B cell (primary cell): ENCODE measurements at places on chromosomes 1 and 21. TPM values are rescaled to one million over a fixed set of nuclear protein-coding genes. Genes with fewer than 3 reads are reported as not detected.

Gene KRTAP24-1
- total RNA-seq, result not detected in 2 replicates

Gene NKAIN1
- total RNA-seq, result not detected in 2 replicates

Gene ITLN1
- not detected in 2 replicates for total RNA-seq

Gene PTPN14
- not detected in 2 replicates for total RNA-seq

Gene CAMSAP2
- 1.4 and 2.1 TPM in 2 replicates for total RNA-seq

Gene FAM167B
- total RNA-seq, result 4.1 and 5.4 TPM in 2 replicates

Gene PPFIA4
- 0.62 and 0.75 TPM in 2 replicates for total RNA-seq

Gene CHRNB2
- total RNA-seq, result 0.24 TPM in 1 of 2 replicates, not detected in the other

DNA sequence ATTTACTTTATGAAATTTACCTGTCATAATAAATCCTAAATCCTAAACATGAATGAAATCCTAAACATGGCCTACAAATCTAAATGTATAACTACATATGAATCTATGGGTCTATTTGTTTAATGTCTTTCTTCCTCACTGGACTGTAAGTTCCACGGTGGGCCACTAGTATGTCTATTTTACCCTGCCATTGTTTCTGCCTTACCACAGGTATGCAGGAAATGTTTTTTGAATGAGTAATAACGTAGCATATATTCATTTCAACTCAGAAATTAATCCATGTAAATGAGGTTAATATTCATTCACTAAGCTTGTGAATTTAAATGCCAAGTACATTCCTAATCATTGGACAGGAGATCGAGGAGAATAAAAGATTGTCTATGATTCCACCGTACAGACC is 35.3 kb downstream of the B3GALNT2 start:
- no peaks in the 10 kb centered on the region for H3K27me3 ChIP-seq
- H3K27ac ChIP-seq, result no peak overlapping the region
- no peak for DNase-seq
- H3K4me3 ChIP-seq, result no peak overlapping the region
- H3K4me1 ChIP-seq, result no peaks in the 10 kb centered on the region

DNA sequence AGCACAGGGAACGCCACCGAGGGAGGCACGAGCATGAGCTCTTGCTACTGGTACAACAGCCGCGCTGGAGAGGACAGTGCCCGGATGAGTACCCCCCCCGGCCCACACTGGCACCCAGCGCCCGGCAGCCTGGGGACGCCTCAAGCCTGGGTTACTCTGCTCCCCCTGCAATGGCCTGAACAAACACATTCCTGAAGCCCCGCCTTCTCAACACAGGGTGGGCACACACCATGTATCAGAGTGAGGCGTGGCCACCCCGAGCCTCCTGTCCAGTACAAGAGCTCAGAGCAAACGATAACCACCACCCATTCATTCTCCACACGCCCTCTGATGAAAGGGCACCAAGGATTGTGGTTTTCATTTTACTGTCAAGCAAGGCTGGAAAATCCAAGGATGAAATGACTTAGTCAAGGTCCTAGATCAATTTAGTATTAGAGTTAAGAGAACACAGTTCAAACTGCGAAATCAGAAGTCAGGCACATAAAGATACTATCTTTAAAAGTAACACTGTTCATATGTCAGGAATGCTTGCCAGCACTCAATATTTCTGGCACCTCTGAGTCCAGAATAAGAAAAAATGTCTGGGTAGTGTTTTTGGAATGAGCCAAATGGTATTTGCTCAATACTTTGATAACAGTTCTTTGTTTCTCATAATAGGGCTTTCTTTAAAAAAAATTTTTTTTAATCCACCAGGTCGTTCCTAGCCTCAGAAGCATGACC is 22.0 kb downstream of the UBE2G2 start:
- H3K27me3 ChIP-seq, result no peaks in the 10 kb centered on the region
- H3K36me3 ChIP-seq, result peaks cover 51% of the 10 kb centered on the region
- no peak overlapping the region for H3K4me3 ChIP-seq

- no peak overlapping the region for H3K4me3 ChIP-seq
- peak overlapping the region; percentile 38 for H3K27ac ChIP-seq
- H3K27me3 ChIP-seq, result no peaks in the 10 kb centered on the region
- DNase-seq, result no peak
- no peaks in the 10 kb centered on the region for H3K36me3 ChIP-seq
Measured at GRCh38 chr1:173048621-173049321, 2.0 kb downstream of the TNFSF18 start.

DNA sequence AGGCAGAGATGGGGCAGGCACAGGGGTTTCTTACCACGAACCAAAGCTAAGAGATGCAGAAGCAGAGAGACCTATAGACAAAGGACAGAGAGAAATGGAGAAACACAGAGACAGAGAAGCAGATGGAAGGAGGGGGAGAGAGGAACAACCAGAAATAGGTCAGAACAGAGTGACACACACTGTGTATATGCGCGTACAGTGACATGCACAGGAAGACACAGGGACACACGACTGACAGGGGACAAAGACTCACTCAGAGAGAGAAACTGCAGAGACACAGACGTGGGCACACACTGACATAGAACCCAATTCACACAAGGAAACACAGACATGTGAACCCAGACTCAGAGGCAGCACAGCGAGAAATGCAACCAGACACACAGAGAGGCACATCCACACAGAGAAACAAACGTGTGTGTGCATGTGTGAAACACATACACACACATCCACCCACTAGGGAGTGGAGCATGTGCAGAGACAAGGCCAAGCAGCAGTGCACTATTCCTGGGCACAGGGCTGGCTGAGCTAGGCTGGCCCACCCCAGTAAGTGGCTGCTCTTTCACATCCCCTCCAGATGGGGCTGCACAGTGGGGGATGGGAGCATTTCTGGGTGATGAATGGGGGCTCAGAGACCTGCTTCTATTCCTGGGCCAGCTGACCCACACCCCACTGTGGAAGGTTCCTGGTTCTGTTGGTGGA is 123.4 kb upstream of the CSF3R start:
- H3K27ac ChIP-seq, result no peak overlapping the region
- H3K36me3 ChIP-seq, result no peaks in the 10 kb centered on the region
- no peak for DNase-seq
- no peak overlapping the region for H3K4me3 ChIP-seq
- no peaks in the 10 kb centered on the region for H3K4me1 ChIP-seq
- no peaks in the 10 kb centered on the region for H3K27me3 ChIP-seq

DNA sequence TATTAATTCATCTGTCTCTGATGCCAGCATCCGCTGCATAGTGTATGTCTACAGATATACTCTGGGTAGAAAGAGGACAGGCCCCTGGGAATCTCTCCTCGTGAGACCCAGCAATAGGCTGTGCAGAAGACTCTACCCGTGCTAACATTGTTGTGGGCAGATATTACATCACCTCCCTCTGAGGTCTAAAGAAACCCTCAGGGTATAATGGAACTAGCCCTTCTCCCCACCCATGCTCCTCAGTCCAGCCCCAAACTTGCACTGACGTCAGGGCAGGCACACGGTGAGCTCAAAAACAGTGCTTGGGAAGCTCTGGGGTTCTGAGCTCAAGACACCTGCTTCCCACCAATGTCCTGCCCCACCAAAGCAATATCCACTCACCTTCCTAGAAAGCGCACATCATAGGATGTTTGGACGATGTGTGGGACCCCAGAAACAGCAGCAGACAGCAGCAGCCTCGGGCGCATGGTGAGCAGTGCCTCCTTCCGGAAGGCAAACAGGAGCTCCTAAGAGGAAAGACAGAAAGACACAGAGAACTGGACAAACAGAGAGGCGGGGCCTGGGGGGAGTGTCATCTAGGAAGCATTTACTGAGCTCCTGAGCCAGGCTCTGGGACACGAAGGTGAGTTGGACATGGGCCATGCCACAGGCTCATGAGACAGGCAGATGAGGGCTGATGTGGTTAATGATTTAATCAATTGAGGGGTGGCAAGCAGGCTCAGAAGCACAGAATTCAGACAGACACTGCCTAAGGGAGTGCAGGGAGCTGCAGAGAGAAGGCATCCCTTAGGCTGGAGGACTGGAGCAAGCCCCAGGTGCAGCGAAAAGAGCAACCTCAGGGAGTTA is 4.8 kb downstream of the OVGP1 start:
- peaks cover 9% of the 10 kb centered on the region for H3K36me3 ChIP-seq
- H3K27me3 ChIP-seq, result no peaks in the 10 kb centered on the region
- no peak overlapping the region for H3K4me3 ChIP-seq
- no peak overlapping the region for H3K27ac ChIP-seq

- H3K27me3 ChIP-seq, result no peaks in the 10 kb centered on the region
- no peak overlapping the region for H3K27ac ChIP-seq
- H3K36me3 ChIP-seq, result no peaks in the 10 kb centered on the region
- no peak for DNase-seq
- no peaks in the 10 kb centered on the region for H3K4me1 ChIP-seq
- no peak overlapping the region for H3K4me3 ChIP-seq
Measured at GRCh38 chr1:178192686-178193085, 98.8 kb downstream of the RASAL2 start.

- H3K4me3 ChIP-seq, result no peak overlapping the region
- peaks cover 3% of the 10 kb centered on the region for H3K36me3 ChIP-seq
- no peaks in the 10 kb centered on the region for H3K27me3 ChIP-seq
- peak overlapping the region; percentile 97 for H3K27ac ChIP-seq
Measured at GRCh38 chr1:42938645-42939615, 19.7 kb downstream of the SLC2A1 start.

DNA sequence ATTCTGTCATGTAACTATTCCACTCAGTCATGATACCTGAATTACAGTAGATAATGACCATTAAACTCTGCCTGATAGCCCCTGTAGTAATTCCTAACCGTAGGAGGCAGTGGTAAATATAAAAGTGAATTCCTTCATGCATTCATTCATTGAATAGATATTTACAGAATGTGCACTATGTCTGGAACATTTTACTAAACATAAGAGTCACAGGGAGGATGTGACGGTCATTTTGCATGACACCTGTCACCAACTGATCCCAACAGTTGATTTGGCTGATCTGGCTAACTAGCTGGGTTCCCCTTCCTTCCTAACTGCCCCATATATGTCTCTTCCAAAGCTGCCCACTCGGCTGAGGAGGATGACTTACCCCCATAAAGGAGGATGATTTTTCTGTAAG is 2.2 kb upstream of the RNPC3 start:
- no peak overlapping the region for H3K27ac ChIP-seq
- H3K36me3 ChIP-seq, result peaks cover 4% of the 10 kb centered on the region
- H3K27me3 ChIP-seq, result no peaks in the 10 kb centered on the region

DNA sequence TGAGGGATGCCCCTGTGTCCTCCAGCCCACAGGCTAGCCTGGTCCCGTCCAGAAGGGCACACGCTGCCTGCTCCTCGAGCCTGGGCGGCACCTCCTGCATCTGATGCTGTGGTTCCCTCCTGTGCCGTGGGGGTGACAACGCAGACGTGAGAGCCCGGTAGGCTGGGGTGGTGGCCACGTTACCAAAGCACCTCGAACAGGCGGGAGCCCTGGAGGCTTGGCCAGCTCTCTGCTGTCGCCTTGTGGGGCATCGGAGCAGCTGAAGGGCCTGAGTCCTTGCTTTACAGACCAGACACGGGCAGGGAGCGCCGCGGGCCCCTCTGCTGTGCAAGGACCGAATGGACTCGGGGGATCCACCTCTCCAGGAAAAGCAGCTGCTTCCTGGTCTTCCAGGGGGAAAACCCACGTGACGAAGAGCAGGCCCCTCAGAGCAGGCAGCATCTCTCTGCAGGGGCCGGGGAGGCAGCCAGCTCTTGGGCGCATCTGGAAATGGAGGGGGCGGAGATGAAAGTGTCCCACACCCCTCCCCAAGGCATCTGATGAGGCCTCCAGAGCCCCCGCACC is 133.3 kb downstream of the NPHP4 start:
- H3K4me3 ChIP-seq, result no peak overlapping the region
- H3K27ac ChIP-seq, result no peak overlapping the region
- no peak for DNase-seq
- H3K4me1 ChIP-seq, result no peaks in the 10 kb centered on the region

DNA sequence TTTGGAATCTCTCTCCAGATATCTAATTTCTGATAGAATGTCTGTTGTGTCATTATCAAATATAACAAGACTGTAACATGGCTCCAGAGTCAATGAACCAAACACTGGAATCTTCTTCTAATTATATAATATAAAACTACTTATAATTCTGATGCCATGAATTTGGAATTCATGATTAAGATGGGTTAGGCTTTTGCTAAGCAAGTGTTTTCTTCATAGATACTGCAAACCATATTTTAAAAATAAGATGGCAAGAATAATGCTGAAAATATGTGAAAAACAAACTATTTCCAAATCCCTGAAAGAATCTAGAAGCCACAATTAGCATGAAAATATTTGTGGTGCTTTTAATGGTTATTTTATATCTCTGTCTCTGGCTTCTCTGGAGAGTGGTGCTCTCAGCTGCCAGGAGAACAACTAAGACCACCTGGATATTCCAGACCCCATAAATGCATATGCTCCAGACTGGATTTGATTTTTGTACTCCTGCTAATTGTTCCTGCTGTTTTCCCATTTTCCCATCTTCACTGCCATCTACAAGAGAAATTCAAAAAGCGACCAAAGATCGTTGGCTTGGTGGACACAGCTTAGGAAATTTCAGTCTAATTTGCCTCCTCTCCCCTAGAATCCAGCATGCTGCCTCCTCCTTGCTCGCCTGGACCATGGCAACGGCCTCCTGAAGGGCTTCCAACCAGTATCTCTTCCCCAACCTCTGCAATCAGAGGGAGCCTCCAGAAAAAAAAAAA is 418.9 kb downstream of the SETD4 start:
- no peaks in the 10 kb centered on the region for H3K27me3 ChIP-seq
- DNase-seq, result no peak
- H3K4me1 ChIP-seq, result no peaks in the 10 kb centered on the region
- H3K36me3 ChIP-seq, result no peaks in the 10 kb centered on the region
- H3K27ac ChIP-seq, result no peak overlapping the region

- H3K4me3 ChIP-seq, result no peak overlapping the region
- DNase-seq, result peak; percentile 29
- peaks cover 21% of the 10 kb centered on the region for H3K4me1 ChIP-seq
- H3K36me3 ChIP-seq, result no peaks in the 10 kb centered on the region
- H3K27ac ChIP-seq, result no peak overlapping the region
Measured at GRCh38 chr1:210347112-210347511, 18.4 kb downstream of the HHAT start.
